ENCODE measurements at places on chromosomes 2 and 18.

DNA sequence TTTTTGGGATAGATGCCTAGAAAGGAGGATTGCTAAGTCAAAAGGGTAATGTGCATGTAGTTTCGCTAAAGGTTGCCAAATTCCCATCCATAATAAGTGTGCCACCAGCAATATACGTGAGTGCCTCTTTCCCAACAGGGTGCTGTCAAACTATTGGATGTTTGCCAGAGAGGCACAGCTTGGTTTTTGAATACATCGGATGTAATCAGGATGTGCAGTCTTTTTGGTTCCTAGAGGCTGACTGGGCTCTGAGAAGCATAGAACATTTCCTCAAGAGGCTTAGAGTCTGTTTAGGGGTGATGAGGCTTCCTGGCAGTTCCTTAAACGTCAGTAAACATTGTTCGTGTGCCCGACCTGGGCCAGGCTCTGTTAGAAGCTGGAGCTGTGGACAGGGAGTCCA is 28.0 kb downstream of the AGAP1 start:
- DNase-seq = no peak

- no peak for DNase-seq
These were observed 100.2 kb downstream of the SRBD1 start for GRCh38 chr2:45510701-45511420.

DNA sequence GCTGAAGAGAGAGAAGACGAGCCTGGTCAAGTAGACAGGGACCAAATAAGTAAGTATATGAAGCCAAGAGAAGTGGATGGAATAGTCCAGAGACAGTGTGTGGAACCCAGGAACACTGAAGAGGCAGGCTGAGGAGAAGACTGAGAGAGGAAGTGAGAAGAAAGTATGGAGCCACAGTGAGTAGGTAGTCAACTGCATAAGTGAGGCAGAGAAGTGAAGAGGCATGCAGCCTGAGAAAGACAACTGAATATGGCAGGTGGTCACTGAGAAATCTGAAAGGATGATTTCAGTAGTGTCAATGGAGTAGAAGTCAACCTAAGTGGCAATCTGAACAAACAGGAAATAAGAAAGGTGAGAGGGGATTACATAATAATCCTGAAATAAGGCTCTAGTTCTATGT is 55.4 kb downstream of the CWC22 start:
- no peak for DNase-seq

DNA sequence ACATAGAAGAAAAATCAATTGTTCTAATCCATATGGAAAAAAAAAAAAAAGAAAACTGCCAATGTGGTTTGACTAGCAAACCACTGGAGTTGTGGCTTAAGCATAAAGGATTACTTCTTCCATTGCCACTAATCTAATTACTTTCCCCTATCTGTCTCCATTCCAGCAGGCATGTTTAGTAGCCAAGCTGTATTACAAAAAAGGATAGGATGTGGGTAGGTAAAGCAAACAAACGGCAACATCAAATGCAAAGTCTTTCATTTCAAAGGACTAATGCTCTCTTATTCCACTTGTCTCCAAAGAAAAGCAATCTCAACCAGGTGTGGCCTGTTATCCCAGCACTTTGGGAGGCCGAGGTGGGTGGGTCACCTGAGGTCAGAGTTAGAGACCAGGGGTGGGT is 36.5 kb downstream of the SLC8A1 start:
- DNase-seq = no peak

GRCh38 chr18:49610022-49610445 is 48.2 kb downstream of the LIPG start:
- DNase-seq = no peak

- no peak for DNase-seq
These were observed 359.9 kb upstream of the SLC14A2 start for GRCh38 chr18:45255197-45255890.

GRCh38 chr2:224552771-224553170 is 32.4 kb downstream of the CUL3 start:
- no peak for DNase-seq

DNA sequence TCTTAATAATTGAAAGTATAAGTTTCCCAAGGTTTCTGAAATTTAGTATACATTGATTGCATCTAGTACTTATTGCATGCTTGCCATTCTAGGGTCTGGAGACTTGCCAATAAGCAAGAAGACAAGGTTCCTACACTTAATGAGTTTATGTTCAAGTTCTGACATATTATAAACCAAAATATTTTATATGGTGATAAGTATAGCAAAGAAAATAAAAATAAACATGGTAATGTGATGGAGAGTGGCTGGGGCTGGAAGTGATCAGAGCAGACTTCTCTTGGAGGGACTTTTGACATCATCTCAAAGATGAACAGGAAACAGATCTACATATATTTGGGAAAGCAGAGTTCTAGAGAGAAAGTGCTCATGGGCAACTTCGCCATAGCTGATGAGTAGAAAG is 119.5 kb upstream of the EPHA4 start:
- DNase-seq = no peak

- DNase-seq = no peak
These were observed 209.7 kb downstream of the WDPCP start for GRCh38 chr2:63378589-63378988.

DNA sequence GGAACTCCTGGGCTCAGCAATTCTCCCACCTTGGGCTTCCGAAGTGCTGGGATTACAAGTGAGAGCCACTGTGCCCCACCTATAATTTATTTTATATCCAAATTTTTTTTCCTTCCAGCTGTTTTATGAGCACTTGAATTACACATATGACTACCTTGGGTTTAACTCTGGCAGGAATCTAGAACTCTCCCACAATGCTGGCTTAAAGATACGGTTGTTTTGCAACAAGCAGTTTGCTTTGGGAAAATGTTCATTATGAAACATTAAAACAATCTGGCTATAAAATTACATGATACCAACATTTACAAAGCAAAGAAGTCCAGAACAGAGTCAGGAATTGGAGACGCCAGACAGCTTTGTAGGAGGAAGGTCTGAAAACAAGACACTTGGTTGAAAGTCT is 12.8 kb downstream of the CD302 start:
- no peak for DNase-seq

DNA sequence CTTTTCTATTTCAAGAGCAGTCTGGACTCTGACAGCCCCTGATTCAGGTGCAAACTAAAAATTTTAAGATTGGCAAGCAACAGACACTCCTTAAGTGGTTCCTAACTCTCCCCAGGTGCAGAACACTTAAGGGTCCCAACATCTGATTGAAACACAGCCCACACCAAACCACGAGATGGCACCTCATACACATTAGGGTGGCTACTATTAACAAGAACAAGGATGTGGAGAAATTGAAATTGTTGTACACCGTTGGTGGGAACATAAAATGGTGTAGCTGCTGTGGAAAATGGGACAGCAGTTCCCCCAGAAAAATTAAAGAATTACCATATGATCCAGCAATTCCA is 82.3 kb downstream of the POLR1A start:
- DNase-seq = no peak

- no peak for DNase-seq
These were observed 91.5 kb upstream of the BCL11A start for GRCh38 chr2:60644951-60645350.

DNA sequence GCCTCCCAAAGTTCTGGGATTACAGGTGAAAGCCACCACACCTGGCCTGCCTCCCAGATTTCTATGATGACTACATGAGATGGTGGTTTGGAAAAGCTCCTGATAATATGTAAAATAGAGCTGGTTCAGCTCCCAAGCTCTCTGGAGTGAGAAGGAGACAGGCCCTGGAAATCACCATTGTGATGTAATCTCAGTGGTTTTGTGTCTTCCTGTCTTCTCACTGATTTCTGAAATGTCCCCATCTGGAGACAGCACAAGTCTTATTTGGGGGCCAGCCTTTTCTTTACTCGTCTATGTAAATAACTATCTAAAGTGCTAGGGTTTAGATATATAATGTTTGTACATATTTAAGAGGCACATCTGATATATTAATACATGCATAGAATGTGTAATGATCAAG is 64.0 kb downstream of the CCNT2 start:
- no peak for DNase-seq

- no peak for DNase-seq
These were observed 509.7 kb downstream of the CCDC85A start for GRCh38 chr2:56693501-56693900.

GRCh38 chr2:15348045-15348444 is 213.1 kb downstream of the NBAS start:
- DNase-seq = no peak

GRCh38 chr2:68643011-68643873 is at the start of gene PROKR1:
Gene PROKR1, plus strand, starts transcription at chr2:68643579. Its CDS starts 2,243 bp downstream, at chr2:68645822.
- peak; percentile 35 for DNase-seq

DNA sequence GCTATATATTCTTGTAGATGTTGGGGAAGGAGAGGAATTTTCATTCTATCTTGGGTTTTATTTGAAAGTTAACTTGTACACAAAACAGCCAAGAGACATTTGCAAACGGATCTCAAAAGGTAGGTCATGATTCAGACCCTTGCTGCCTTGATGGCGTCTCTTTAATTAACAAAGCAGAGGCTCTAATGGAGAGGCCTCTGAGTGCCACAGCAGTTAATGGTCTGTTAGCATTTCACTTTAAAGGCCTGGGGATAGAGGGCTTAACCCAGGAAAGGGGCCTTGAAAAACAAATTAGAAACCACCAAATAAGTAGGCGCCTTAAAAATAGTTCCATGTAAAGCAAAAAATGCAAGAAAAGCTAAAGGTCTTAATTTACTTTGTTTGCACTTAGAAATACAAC is 836.9 kb upstream of the CELF4 start:
- DNase-seq = no peak

DNA sequence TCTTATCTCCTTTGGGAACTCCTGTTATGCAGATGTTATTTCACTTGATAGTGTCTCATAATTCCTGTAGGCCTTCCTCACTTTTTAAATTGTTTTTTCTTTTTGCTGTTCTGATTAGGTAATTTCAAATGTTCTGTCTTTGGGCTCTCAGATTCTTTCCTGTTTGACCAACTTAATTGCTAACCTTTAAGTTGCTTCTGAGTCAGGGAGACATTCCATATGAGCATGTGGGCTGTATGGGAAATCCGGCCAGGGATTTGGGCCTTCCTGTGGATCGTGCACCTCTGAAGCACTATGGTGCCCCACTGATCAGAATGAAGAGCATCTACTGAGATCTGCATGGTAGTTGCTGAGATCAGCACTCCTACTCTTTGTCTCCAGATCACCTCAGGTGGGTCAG is 44.7 kb upstream of the REEP1 start:
- DNase-seq = no peak

GRCh38 chr2:120885749-120886148 is 150.1 kb downstream of the GLI2 start:
- DNase-seq = no peak

GRCh38 chr2:20012032-20012281 is 511 bp downstream of the MATN3 start:
- no peak for DNase-seq

DNA sequence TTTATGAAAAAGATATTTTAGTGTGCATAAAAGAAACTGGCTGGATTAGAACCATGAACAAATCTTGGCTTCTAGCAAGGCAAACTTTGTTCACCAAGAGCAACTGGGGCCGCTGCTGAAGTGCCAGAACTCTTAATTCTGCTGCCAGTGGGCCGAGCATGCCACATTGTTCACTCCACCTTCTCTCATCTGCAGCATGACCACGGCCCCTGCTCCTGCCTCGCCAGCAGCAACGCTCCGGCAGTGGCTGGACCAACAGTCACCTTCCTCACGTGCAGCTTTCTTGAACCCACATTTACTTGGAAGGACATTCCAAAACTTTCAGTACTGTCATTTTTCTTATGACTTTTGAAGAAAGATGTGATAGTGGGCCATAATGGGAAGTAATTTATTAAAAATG is 213.8 kb downstream of the PIEZO2 start:
- DNase-seq = no peak

All from activated CD4-positive, alpha-beta T cell treated with anti-CD3 and anti-CD28 coated beads for 36 hours (primary cell).